ENCODE measurements at places on chromosomes 6 and 20.

DNA sequence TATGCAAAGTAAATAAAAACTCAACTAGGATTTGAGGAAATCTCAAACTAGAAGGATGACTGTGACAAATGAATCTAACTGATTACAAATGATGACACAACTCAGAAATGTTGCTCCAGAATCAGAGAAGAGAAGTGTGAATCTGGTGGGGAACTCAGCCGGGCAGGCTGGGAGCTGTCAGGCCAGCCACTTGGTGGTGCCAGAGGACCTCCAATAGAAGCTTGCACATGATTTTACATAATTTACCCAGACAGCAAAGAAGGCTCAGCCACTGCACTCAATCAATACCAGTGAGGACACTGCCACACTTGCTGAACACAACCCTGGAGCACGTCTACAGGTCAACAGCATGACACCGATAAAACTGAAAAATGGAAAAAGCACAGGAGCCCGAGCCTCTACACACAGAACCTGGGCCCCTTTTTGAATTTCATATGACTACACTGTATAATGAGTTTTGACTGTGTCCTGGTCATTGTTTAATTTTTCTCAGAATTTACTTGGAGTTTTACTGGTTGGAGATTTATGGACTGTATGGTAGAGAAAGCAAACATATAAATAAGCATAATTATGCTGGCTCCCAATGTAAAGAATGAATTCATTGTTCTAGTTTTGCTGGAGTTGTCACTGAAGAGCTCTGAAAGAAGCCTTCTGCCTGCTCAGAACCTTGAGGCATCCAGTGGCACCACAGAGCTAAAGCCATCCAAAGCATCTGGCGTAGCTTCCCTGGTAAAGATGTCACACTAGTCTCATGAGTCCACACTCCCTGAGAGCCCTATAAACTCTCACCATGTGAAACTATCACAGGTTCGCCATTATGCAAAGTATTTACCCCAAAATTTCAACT lies 296.5 kb downstream of the THBS2 start:
- no peak for DNase-seq

GRCh38 chr6:136244061-136244616 lies 6.0 kb downstream of the MTFR2 start:
- DNase-seq, result no peak

GRCh38 chr6:112019589-112019988 lies 34.3 kb upstream of the CCN6 start:
- DNase-seq, result no peak

- DNase-seq, result peak; percentile 19
These were observed 53.6 kb downstream of the MDGA1 start for GRCh38 chr6:37643851-37644672.

DNA sequence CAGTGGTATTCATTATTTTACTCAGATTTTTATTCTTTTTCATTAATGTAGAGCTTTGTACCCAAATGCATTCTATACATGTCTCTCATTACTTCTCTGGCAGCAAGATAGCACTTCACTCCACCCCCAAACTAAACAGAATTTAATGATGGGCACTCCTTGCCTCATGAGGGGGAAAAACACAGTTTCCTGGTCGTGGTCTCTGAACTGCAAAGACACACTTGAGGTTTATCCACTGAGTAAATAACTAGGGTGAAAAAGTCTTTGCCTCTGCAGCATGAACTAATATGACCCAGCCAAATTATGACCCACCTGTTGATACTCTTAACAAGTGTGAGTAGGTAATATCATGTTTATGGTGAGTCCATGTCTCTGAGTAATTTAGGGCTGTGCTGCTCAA lies 785.2 kb upstream of the FLRT3 start:
- no peak for DNase-seq

GRCh38 chr6:133407320-133408100 lies 166.4 kb downstream of the EYA4 start:
- no peak for DNase-seq

DNA sequence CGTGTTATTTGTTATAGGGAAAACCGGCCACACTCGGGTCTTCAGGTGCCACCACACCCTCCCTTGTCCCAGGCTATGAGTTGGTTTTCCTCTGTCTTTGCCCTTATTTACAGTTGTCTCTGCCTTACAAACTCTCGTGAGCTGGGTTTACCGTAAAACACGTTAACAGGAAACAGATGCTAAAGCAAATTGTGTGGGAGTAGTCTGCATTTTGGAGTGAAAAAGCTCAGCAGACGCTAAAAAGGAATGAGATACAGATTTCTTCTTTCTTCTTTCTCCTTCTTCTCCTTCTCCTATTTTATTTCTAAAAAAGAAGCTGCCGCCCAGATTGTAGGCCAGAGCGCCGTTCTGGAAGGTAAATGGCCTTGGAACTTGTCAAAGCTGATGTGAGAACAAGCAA lies 51.9 kb downstream of the APCDD1L start:
- DNase-seq, result no peak

DNA sequence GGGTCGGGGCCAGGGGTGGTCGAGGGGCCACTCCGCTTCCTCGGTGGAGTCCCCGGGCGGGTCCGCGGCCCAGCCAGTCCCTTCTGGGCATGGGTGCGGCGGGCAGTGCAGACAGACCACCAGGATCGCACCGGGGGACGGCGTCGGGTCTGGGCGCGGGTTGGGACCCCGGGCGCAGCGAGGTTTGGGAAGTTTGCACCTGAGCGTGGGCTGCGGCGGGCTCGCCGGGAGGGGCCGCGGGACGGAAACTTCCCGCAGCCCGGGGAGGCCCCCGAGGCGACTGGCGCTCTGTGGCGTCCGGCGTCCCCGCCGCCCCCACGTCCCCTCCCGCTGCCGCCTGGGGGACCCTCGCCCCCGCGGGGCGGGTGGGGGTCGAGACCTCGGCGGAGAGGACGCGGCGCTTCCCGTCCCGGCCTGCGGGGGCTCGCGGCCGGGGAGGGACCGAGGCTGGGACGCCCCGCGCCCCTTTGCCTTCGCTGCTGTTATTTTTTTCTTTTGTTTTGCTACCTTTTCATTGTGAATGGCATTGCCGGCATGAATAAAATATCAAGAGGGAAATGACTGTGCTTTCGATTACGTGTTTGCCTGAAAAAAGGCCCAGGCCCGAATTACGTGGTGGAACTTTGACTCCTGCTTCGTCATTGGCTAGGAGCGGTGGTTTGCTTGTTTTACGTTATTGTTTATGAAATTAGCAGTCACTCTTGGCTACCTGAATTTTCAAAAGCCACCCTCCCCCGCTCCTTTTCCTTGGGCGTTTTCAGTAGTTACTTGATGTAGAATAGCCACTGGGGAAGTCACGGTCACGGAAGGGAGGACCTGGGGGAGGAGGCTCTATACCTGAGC lies 703 bp downstream of the SNX9 start:
- peak; percentile 81 for DNase-seq

DNA sequence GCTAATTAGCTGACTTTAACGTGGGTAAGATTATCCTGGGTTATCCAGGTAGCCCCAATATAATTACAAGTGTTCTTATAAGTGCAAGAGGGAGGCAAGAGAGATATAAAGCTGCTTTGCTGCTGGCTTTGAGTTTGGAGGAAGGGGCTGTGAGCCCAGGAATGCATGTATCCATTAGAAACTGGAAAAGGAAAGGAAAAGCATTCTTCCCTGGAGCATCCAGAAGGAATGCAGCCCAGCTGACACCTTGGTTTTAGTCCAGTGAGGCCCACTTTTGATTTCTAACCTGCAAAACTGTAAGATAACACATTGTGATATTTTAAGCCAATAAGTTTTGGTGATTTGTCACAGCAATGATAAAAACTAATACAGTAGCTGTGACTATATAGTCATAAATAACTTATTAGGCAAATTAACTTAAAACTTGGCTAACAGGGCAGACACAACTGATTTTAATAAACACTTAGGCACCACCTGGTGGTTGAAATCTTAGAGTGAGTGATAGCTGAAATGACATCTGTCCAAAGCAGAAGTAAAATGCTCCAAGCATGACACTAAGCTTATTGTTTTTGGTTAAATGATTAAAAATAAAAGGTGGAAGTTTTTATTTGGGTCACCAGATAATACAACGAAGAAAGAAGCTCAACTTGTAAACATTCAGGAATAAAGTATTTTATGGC lies 35.6 kb downstream of the ADGRF4 start:
- DNase-seq, result no peak

DNA sequence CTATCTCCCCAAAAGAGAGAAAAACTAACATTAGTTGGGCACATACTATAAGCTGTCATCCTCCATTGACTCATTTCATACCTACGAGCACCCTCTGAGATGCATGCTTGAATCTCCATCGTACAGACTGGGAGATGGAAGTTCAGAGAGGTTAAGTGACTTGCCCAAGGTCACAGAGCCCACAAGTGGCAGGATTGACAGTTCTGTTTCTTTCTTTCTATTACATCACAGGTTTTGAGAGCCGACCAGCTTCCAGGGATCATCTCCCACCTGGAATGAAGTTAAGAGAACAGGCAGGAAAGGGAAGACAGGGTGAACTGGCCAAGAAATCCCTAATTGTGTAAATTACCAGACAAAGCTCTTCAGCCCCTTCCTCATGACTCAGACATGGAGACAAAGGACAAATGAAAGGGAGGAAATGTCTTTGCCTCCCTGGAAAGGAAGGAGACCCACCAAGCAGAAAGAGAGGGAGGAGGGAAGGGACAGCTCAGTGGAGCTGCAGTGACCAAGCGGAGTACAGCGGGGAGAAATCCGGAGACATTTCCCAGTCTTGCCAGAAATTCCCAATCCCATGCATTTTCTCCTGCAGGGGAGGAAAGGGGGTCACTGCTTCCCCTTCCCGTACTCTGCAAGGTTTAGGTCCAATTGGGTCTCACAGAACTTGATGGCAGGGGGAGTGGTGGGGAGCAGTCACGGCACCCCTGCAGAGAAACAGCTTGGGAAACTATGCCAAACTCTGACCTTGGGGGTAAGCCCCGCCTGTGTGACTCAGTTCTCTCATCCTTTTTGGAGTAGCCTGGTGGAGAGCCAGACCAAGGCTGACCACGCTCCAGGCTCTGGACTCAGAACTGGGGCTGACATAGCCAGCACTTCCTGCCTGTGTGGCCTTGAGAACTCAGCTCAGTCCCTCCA lies 154.3 kb downstream of the ANKRD60 start:
- DNase-seq, result no peak

DNA sequence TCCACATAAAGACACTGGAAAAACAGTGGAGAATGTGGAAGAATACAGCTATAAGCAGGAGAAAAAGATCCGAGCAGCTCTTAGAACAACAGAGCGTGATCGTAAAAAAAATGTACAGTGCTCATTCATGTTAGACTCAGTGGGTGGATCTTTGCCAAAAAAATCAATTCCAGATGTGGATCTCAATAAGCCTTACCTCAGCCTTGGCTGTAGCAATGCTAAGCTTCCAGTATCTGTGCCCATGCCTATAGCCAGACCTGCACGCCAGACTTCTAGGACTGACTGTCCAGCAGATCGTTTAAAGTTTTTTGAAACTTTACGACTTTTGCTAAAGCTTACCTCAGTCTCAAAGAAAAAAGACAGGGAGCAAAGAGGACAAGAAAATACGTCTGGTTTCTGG lies 57.1 kb downstream of the MAP3K4 start:
- no peak for DNase-seq

GRCh38 chr20:44324343-44324742 lies 12.5 kb upstream of the R3HDML start:
- DNase-seq, result no peak

DNA sequence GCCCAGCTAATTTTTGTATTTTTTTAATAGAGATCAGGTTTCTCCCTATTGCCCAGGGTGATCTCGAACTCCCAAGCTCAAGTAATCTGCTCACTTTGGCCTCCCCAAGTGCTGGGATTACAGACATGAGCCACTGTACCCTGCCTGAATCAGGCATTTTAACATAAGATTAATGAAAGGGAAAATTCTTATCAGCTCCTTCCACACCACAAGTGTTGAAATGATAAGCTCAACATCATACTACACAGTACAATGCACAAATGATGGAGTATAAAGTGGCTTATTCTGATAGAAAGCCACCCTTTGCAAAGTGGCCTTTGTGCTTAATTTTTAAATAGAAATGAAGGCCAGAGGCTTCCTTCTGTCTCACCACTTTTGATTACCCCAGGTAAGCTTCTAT lies 71.3 kb upstream of the MCHR2 start:
- DNase-seq, result no peak

GRCh38 chr6:43405354-43405753 lies 22.0 kb upstream of the ABCC10 start:
- no peak for DNase-seq

DNA sequence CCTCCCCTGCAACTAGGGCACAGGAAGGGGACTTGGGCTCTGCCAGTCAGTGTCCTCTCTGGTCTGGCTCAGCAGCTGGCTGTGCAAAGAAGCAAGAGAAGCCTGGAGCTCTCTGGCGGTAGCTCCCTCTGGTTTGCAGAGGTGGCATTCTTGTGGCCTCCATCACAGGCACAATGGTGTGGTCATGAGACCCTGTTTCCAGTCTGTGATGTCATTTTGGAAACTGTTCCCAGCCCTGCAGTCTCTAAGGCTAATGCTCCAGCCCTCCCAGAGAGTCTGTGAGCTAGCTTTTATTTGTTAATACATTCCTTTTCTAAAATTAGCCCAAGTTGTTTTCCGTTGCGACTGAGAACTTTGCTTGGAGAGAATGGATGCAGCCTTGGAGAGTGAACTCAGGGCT lies 69.5 kb upstream of the FOXQ1 start:
- DNase-seq, result no peak
